Activated CD4-positive, alpha-beta T cell treated with anti-CD3 and anti-CD28 coated beads, Interleukin-2, amount 50 U/mL, for 4 hours (primary cell): ENCODE measurements at places on chromosomes 6 and 20.

DNA sequence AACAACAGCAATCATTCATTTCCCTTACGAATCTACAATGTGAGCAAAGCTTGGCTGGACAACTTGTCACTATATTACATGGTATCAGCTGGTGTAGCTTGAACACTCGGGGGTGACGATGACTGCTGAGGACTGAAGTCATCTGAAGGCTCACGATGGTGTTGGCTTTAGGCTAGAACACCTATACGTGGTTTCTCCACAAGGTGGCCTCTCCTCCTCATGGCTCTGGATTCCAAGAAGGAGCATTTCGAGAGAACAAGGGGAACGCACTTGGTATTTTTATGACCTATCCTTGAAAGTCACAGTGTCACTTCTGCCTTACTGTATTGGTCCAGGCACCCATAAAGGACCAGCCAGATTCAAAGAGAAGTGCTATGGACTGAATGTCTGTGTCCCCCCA is 37.5 kb upstream of the ADGRF1 start:
- no peak for DNase-seq

DNA sequence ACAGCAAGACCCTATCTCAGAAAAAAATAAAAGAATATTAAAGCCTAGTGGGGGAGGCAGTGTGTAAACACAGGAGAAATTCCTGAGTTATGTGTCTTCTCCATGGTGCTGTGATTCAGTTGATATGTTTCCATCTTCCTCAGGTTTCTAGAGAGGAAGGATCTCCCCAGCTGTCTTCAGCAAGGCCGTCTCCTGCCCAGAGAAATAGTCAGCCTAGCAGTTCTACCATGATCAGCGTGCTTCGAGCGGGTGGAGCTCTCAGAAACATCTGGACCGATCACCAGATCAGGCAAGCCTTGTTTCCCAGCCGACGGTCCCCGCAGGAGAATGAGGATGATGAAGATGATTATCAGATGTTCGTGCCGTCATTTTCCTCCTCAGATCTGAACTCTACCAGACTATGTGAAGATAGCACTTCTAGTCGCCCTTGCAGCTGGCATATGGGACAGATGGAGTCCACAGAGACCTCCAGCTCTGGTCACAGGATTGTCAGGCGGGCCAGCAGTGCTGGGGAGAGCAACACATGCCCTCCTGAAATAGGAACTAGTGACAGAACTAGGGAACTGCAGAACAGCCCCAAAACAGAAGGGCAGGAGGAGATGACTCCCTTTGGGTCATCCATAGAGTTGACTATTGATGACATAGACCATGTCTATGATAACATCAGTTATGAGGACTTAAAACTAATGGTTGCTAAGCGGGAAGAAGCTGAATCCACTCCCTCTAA is 34.9 kb upstream of the MTHFD1L start:
- no peak for DNase-seq

DNA sequence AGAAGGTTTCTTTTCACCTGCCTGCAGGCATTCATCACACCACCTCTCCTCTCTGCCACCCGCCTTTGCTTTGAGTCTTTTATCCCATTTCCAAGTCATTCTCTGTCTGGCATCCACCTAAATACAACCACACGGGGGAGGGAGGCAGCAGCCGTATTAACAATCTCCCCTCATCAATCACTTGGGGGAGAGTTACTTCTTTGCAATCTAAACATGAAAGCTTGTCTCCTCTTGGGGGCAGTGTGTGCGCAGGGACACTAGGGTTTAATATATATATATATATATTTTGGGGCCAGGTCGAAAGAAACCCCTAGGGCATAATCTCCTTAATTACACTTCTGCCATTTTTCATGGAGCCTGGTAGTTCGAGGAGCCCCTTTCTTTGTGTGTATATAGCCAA is 214.5 kb downstream of the TSHZ2 start:
- no peak for DNase-seq

DNA sequence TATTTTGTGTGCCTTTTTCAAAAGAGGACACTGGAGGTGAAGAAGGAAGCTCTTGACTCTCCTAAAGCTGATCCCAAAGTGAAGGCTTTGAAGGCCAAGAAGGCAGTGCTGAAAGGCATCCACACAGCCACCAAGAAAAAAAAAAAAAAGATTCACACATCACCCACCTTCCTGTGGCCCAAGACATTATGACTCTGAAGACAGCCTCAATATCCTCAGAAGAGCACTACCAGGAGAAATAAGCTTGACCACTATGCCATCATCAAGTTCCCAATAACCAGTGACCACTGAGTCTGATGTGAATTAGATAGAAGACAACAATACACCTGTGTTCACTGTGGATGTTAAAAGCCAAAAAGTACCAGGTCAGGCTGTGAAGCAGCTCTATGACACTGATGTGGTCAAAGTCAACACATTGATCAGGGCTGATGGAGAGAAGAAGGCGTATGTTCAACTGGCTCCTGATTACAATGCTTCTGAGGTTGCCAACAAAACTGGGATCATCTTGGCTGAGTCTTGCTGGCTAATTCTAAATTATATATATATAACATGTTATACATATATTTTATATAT is 59.4 kb downstream of the PLCG1 start:
- DNase-seq = no peak

- no peak for DNase-seq
Observed at GRCh38 chr6:138535728-138536455, 36.6 kb upstream of the NHSL1 start.

DNA sequence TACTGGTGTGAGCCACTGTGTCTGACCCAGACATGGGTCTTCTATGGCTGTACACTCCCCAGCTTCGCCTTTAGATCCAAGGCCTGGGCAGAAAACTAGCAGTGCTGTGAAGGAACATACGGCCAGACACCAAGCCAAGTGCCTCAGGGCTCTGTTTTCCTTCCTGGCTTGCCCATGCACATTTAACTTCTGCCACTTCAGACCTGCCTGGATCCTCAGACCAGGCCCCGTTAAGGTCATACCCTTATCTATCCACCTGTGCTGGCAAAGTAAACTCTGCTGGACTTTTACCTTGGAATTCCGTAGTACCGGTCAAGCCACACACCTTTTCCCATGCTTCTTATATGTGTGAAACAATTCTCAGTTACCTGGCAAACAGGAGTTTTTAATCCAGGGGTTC is 644.8 kb downstream of the PTPRT start:
- no peak for DNase-seq

DNA sequence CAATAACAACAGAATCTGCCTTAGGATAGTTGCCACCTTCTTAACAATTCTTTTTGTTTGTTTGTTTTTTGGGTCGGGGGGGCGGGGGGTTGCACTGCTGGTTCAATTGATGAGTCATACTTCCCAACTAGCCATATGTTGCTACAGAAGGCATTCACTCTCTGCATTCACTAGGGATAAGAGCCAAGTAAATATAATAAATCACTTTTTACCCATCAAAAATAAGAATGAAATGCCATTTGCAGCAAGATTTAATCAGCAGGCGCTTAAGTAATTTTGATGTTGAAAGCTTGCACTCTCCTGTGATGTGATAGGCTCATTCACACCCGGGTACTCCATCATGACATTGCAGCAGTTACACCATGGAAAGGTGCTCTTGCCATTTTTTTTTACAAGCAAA is 209.8 kb downstream of the HIVEP2 start:
- no peak for DNase-seq

DNA sequence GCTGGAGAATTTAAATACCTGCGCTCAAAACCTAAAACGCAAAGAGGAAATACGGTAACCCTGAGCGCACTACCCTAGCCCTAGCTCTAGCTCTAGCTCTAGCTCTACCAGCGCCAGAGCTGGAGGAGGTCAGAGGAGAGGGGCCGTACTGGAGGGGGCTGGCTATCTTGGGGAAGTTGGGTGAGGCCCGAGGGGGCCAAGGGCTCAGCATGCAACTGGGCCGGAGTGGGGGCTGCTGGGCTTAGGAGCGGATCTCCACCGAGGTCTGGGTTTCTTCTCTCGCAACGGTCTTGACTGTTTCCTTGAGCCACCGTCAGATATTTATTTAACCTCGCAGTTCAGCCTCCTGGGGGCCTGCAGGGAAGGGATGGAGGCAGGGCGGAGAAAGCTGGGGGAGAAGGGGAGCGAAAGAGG is 91.0 kb downstream of the NCR2 start:
- DNase-seq = no peak

- DNase-seq = no peak
Observed at GRCh38 chr6:41700463-41701347, 34.7 kb downstream of the TFEB start.

DNA sequence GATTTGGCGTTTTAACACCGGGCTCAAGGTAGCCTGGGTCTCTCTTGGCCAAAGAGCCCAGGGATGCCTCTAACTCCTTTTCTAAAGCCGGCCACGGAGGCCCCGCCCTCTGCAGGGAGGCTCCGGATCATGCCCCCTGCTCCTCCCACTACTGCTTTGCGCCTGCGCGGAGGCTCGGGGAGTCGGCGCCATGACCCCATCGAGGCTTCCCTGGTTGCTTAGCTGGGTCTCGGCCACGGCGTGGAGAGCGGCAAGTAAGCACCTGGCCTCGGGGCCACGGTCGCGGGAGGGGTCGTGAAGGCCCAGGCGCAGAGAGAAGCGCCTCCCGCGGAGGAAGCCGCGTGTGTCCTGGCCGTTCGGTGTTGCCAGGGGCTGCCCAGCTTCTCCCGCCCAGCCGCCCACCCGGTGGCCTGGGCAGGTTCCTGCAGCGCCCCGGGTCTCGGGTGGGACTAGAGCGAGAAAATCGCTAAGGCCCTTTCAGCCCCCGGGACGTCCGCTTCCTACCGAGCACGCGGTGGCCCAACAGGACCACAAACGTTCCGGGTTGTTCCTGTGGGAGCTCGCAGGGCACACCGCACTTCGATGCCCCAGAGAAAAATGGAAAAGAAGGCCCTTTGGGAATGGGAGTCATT is at the start of gene SDHAF4:
TSS of gene SDHAF4 (plus strand) at position 180 of the 632 bp plus-strand sequence. CDS start at position 191, 11 bp downstream.
- DNase-seq = peak; percentile 93

DNA sequence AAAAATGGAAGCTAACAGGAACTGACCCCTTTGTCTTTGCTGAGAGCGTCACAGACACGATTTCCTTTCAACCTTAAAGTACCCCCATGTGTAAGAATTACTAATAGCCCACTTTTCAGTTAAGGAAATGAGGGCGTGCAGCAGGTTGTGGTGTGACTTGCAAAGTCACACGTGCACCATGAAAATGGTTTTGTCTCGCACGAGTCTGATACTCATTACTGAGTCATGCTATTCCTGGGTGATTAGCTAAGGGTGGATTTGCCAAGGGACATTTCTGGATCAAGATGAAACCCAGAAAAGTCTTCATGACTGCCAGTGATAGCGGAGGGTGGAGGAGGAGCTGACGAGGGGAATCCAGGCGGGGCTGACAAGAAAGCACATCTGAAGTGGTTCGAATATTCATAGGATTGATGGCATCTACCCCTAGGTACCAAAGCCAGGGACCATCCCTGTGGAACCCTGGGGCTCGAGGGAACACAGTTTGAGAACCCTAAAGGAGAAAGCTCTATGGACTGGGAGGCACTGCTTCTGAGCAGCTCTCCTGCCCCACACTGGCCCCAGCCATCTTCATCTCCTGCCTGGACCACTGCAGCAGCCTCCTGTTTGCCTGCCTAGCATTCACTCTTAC is 12.1 kb upstream of the NFATC2 start:
- no peak for DNase-seq

GRCh38 chr6:150146436-150146835 is 3.6 kb downstream of the PPP1R14C start:
- no peak for DNase-seq

- DNase-seq = no peak
Observed at GRCh38 chr6:117191448-117191847, 73.9 kb upstream of the VGLL2 start.

DNA sequence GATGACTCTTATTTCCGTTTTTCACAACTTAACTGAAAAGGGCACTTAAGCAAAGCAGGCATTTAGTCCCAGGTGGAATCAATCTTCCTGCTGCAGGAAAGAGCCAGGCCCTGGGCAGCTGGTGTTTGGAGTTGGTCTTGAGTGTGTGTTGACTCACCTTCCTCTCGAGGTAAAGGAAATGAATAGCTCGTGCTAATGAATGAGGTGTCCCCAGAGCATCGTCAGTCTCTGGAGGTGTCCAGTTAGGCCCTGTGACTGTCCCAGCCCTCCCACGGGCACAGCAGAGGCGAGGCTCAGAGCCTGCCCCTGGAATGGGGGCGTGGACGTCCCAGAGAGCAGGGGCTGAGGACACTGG is 277.7 kb downstream of the NRN1 start:
- DNase-seq = no peak

DNA sequence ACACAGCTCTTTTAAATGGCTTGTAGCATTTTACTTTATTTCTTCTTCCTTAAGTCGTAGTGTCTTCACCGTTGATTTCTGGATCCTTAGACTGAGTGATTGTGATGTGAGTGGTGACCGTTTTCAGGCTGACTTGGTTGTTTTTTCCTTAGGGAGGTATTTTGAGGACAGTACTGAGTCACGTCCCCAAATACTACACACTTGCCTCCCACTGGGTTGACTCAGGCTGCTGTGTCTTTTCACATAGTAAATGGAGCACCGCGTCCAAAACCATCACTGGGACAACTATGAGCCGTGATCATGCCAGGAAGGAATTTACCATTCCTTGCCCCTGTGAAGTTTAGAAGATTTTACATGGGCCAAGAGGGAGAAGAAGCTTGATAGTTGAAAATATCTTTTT is 174.1 kb downstream of the FARS2 start:
- DNase-seq = no peak

DNA sequence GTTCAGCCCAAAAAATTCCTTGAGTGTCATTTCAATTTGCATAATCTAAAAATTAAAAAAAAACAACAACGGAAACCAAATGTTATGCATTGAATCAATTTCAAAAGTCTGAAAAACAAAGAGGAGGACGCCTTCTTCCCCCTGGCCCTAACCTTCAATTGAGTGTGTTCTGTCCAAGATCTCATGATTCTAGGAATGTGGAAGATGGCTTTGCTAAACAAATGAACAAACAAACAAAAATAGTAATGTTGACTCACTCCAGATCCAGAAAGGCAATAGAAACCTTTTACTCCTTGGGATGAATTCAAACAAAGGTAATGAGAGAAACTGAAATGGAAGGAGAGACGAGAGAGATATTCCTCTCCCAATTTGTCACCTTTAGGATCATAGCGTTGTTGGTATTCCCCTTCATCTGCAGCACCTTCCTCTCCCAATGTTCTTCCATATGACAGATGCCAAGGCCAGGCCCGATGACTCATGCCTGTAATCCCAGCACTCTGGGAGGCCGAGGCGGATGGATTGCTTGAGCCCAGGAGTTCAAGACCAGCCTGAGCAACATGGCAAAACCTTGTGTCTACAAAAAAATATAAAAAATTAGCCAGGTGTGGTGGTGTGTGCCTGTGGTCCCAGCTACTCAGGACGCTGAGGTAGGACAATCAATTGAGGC is 109.2 kb upstream of the ADGRF1 start:
- no peak for DNase-seq

DNA sequence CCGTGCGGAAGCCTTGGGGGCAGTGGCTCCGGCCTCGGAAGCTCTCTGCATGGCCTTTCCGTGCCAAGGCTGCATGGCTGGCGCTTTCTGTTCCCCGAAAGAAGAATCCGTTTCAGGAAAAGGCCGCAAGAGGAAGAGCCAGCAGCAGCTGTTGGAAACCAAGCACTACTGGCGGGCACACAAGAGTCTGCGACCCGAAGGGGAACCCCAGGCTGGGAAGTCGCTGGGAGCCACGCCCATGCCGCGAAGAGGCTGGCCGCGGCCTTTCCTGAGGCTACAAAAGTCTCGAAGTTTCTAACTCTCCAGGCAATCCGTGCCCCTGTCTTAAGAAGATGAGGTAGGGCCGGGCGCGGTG is at the start of gene CGAS:
TSS of gene CGAS (minus strand) at position 191 of the 355 bp plus-strand sequence. CDS start at position 75, 116 bp downstream.
- DNase-seq = peak; percentile 74

GRCh38 chr6:106539936-106540335 is 89.4 kb downstream of the RTN4IP1 start:
- DNase-seq = no peak

- no peak for DNase-seq
Observed at GRCh38 chr6:140175486-140175885, 801.0 kb upstream of the CITED2 start.
